Germinal center (tissue), 1 donor: ENCODE measurements at places on chromosomes 6 and 20.

- DNase-seq = no peak
Observed at GRCh38 chr20:56091628-56092234, 86.4 kb upstream of the CBLN4 start.

GRCh38 chr6:56938649-56939191 is 16.2 kb upstream of the BEND6 start:
- no peak for DNase-seq

- DNase-seq = no peak
Observed at GRCh38 chr20:32485770-32486478, 99.2 kb downstream of the NOL4L start.

DNA sequence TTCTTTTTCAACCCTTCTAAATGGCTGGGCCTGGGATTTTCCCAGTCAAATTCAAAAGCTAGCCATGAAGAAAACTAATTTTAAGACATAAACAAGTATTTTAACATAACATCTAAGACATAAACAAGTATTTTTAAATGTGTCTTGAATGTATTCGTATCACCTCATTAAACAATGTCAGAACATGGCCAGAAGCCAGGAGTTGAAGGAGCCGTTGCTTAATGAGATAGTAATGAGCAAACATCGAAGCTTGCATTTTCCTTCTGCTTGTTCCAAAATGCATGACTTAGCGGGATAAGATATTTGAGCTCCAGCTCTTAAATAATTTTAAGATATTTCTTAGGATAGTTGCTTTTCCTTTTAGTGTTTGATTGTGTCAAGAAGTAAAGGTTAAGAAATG is 4.2 kb upstream of the RNF182 start:
- no peak for DNase-seq

GRCh38 chr6:23174781-23175361 is 605.5 kb downstream of the HDGFL1 start:
- DNase-seq = no peak

- DNase-seq = no peak
Observed at GRCh38 chr20:17343091-17343490, 116.3 kb downstream of the PCSK2 start.

DNA sequence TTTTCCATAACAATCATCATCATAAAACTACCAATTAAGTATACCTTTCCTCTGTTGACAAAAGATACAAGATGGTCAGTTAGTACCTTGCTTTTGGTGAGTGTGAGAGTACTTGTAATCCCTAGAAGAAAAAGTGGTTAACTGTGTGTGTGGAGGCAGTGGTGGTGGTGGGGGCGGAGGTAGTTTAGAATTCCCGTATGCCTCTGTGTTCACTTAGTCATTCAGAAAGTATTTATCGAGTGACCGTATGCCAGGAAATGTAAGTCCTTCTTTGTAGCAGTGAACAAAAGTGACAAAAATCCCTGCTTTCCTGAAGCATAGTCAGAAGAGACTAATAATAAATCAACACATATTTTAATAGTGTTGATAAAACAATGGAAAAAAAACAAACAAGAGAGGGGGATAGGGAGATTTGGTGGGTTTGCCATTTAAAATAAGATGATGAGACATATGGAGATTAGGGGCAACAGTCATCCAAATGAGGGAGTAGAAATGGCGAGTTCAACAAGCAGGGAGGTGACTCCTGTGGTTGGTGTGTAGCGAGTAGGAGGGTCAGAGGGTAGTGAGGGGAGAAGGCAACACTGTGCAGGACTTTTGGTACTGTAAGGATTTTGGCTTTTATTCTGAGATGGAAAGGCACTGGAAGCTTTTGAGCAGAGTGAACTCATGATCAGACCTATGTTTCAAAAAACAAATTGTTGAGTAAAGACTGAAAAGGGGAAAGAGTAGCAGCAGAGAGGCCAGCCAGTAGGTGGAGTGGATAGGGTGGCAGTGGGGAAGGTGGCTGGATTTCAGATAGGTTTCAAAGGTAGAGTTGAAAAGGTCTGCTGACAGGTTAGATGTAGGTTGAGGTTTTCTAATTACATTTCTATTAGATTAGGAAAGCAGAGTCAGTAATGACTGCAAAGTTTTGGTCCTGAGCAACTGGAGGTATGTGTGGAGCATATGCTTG is 40.3 kb upstream of the SIM1 start:
- DNase-seq = no peak

DNA sequence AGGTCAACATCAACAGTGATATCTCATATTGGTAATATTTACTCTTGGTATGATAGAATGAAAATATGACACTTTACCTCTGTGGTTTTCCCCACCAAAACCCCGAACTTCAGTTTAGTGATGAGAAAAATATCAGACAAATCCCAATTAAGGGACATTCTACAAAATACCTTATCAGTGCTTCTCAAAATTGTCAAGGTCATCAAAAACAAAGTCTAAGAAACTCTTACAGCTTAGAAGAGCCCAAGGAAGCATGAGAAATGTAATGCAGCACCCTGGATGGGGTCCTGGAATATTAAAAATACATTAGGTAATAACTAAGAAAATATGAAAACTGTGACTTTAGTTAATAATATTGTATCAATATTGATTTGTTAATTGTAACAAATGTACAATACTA is 148.3 kb upstream of the TFAP2D start:
- no peak for DNase-seq

- DNase-seq = no peak
Observed at GRCh38 chr6:40692337-40692736, 105.2 kb upstream of the LRFN2 start.

DNA sequence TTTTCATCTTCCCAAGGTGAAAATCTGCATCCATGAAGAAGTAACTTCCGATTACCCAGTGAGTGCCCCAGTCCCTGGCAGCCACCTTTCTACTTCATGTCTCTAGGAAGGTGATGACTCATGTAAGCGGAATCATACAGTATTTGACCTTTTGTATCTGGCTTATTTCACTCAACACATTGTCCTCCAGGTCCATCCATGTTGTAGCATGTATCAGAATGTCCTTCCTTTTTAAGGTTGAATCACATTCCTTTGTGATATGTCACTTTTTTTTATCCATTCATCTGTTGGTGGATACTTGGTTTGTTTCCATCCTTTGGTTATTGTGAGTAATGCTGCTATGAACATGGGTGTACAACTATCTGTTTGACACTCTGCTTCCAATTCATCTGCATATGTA is 176.3 kb upstream of the CDYL start:
- DNase-seq = no peak

- DNase-seq = no peak
Observed at GRCh38 chr20:59667981-59668515, 63.7 kb downstream of the PHACTR3 start.

- DNase-seq = no peak
Observed at GRCh38 chr6:40106840-40107239, 172.6 kb upstream of the MOCS1 start.

DNA sequence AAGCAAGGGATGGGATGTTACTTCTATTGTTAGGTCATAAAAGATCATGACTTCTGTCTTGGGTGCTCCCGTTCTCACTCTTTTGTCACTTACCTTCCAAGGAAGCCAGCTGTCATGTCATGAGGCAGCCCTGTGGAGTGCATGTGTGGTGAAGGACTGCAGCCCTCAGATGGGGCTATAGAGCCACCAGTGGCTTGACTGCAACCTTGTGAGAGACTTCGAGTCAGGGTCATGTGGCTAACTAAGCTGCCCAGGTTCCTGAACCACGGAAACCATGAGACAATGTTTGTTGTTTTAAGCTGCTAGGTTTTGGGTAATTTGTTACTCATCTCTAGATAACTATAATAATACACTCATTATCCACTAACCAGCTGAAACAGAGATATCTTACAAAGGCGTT is 477.1 kb downstream of the BTBD3 start:
- no peak for DNase-seq

- no peak for DNase-seq
Observed at GRCh38 chr20:40617594-40617993, 71.4 kb downstream of the MAFB start.

- DNase-seq = no peak
Observed at GRCh38 chr20:5118220-5119142, 1.3 kb downstream of the PCNA start.

- no peak for DNase-seq
Observed at GRCh38 chr20:41014561-41015088, 14.0 kb upstream of the TOP1 start.

- no peak for DNase-seq
Observed at GRCh38 chr6:223763-224162, 68.5 kb upstream of the DUSP22 start.

DNA sequence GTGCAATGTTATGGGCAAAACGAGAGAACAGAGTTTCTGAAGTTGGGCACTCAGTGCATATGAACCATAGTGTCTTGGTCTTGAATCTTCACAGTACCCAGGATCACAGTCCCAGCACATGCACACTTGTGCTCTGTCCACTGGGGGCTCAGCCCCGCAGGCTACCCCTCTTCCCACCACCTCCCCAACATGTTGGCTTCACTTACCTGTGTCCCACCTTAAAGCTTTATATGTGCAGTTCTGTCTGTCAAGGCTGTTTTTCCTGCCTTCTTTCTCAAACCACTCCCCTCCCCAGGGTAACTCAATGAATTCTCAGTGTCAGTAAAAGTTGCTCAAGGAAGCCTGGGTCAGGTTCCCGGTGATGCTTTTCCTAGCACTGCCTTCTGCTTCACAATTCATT is 129.9 kb downstream of the DOK5 start:
- DNase-seq = no peak

- DNase-seq = no peak
Observed at GRCh38 chr6:25965058-25965457, 2.5 kb downstream of the TRIM38 start.

DNA sequence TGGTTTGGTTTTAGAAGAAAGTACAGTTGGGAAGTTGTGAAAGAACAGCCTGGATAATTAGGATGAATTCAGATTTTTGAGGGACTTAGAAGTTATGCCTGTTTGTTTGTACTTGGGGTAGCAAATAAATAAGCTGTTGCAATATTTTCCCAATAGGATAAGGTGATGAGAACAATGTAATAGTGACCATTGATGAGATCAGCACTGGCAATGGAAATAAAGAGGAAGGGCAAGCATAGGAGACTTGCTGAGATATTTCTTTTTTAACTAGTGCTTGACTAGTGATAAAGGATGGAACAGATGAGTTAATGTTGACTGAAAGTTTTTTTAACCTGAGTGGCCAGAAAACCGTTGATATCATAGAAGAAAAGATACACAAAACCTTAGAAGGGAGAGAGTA is 498.8 kb downstream of the CDKAL1 start:
- DNase-seq = no peak

- no peak for DNase-seq
Observed at GRCh38 chr6:15498640-15499039, 164.2 kb downstream of the DTNBP1 start.

DNA sequence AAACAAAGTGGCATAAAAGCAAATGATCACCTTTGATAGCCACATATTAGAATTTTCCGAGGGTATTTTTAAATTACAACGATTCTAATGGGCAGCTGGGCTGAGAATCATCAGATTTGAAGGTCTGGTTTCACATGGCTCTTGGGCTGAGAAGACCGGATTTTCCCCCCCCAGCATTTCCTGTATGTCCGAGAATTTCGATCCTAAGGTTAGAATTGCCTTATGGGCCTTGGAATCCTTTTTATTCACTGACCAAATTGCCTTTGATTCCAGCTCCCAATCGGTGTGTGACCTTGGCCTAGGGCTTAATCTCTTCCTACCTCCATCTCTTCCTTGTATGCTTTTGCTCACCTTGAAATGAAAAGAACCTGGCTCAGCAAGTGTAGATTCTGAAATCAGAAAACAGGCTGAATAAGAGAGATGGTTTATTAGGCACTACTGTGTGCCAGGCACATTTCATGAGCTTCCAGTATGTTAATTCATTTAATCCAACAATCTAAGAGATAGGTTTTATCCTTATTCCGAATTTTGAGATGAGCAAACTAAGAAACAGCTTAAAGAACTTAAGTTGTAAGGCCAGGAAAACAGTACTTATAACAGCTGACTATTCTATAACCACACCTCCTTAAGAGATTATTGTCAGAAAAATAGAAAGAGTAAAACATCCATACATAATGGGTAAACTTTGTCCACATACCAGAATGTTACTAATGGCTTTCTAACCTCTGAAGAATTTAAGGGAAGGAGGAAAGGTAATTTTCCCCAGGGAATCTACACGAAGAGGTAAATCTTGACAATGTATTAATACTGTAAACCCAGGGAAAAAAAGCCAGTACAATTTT is 39.4 kb downstream of the HFE start:
- DNase-seq = no peak

DNA sequence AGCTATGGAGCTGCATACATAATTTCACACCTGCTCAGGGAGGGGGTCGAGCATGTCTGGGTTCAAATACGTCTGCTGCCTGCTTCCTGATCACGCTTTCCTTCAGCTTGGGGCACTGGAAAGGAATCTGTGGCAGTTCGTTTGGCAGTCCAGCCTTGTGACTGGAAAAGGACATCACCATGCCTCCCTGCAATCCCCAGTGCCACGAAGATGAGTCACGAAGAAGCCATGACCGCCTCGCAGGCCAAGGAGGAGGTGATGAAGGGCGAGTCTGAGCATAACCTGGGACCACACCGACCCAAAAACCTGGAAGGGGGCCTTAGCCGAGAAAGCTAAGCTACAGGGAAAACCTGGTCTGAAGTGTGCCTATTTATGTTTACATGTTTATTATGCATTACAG is 13.1 kb downstream of the JAG1 start:
- DNase-seq = no peak

DNA sequence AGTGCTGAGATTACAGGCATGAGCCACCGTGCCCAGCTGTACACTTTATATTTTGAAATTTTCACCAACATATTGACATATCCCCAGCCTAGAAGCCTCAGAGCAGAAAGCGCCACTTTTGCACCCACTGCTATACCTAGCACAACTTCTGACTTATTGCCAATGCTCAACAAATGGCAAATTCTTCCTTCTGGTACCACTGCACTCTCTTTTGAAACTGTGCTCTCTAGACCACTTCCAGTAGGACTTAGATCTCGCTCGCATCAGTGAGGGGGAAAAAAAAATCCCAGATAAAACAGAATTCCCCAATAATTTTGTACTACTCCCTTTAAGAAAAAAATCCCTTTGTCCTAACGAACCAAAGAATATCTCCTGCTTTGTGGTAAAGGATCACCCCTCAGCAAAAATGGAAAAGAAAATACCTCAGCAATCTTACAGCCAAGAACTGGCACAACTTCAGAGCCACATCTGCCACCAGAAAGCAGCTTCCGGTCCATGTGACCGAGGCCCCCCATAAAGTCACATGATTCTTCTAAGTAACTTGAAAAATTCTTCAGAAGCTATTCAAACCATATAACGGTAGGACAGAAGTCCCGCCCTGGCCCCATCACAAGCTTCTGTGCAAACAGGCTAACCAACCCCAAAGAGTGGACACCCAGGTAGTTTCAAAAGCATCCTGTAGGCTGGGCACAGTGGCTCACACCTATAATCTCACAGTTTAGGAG is 18.5 kb upstream of the IL17F start:
- no peak for DNase-seq
